ENCODE measurements at places on chromosomes 3 and 15. TPM values are rescaled to one million over a fixed set of nuclear protein-coding genes. Genes with fewer than 3 reads are reported as not detected.

HPS3 gene
- total RNA-seq, result 25.6 TPM

COPS2 gene
- total RNA-seq, result 75.6 TPM

AADACL2 gene
- total RNA-seq, result not detected

SERINC4 gene
- not detected for total RNA-seq

PSTPIP1 gene
- 0.36 TPM for total RNA-seq

NRG4 gene
- total RNA-seq, result not detected

TM6SF1 gene
- 1.6 TPM for total RNA-seq

SEMA3G gene
- not detected for total RNA-seq

GRCh38 chr15:52481915-52482314, 46.8 kb downstream of the MYO5A start:
- peak; percentile 84 for DNase-seq

DNA sequence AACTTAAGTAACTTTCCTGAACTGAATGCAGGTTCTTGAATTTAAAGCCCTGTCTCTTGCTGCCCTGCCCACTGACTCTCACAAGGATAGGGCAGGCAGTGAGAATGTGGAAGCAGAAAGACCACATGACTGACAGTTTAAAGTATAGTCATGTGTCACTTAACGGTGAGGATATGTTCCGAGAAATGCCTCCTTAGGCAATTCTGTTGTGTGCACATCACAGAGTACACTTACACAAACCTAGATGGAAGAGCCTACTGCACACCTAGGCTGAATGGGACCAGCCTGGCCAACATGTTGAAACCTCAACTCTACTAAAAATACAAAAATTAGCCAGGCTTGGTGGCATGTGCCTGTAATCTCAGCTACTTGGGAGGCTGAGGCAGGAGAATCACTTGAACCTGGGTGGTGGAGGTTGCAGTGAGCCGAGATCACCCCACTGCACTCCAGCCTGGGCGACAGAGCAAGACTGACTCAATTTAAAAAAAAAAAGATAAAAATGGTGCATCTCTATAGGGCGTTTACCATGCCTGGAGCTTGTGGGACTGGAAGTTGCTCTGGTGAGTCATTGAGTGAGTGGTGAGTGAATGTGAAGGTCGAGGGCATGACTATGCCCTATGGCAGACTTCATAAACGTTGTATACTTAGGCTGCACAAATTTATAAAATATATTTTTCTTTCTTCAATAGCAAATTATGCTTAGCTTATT, 18.9 kb upstream of the COPG1 start:
- peak; percentile 90 for DNase-seq

GRCh38 chr15:66705277-66706146, 3.5 kb downstream of the SMAD6 start:
- no peak for DNase-seq

GRCh38 chr15:60494108-60494507, 15.2 kb upstream of the ICE2 start:
- DNase-seq, result no peak

DNA sequence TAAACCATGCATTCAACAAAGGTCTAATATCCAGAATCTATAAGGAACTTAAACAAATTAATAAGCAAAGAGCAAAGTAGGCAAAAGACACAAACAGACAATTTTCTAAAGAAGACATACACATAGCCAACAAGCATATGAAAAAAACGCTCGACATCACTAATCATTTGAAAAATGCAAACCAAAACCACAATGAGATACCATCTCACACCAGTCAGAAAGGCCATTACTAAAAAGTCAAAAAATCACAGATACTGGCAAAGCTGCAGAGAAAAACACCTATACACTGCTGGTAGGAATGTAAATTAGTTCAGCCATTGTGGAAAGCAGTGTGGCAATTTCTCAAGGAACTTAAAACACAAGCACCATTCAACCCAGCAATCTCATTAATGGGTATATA, 53.8 kb downstream of the FSIP1 start:
- no peak for DNase-seq

DNA sequence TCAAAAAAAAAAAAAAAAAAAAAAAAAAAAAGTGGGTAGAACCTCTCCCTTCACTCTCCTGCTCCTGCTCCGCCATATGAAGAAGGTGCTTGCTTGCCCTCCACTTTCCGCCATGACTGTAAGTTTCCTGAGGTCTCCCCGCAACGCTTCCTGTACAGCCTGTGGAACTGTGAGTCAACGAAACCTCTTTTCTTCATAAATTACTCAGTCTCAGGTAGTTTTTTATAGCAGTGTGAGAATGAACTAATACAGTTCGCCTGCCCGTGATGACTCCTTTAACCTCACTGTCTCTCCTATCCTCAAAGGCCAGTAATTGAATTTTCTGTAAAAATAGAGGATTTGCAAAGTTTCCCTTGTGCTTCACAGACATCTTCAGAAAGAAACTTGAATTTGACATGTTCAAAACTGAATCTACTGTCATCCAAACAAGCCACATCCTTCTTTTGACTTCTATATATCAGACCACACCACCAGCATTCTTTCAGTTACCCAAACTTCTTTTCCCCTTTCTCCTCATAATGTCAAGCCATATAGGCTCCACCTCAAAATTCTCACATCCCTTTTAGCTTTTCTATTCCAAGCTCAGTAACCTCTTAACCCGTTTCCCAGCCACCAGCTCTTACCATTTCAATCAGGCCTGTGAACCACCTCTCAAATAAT, 44.3 kb downstream of the P2RY1 start:
- DNase-seq, result no peak

- no peak for DNase-seq
Observed at GRCh38 chr15:63605816-63606215, 8.6 kb downstream of the FBXL22 start.

DNA sequence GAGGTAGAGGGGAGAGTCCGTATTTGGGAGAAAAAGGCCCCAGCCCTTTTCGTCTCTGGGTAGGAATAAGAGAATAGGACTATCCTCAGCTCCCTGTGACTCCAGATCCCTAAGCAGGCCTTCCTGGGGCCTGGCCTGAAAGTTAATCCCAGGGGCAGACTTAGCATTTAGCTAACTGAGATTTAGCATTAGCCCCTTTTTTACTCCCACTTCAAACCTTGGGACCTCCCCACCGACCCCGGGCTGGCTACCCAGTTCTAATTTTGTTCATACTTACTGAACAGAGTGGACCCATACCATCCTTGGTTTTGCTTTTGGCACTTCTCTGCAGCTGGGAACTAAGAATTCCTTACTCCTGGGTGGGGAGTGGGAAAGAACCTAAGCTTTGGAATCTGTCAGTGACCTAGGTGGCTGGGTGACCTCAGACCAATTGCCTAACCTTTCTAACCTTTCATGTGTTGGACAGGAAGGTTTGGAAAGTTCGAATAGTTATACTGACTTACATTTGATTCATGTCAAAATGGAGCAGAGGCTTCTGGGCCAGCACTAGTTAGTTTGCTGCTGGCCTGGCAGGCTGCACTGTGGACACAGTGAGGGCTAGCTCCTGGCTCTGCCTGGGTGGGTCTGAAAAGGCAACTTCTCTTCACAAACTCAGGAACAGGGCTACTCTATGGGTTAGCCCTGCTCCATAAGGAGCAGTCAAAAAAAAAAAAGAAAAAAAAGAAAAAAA, 11.6 kb downstream of the TTC21A start:
- no peak for DNase-seq

GRCh38 chr3:100317912-100318311, 16.6 kb upstream of the NIT2 start:
- DNase-seq, result no peak

Data from IMR-90 (cell line).